Endothelial cell (in vitro differentiated cells): ENCODE measurements at places on chromosomes 12 and 14.
A peak's percentile ranks its signal among the peaks of the same experiment; 100 is the strongest.

DNA sequence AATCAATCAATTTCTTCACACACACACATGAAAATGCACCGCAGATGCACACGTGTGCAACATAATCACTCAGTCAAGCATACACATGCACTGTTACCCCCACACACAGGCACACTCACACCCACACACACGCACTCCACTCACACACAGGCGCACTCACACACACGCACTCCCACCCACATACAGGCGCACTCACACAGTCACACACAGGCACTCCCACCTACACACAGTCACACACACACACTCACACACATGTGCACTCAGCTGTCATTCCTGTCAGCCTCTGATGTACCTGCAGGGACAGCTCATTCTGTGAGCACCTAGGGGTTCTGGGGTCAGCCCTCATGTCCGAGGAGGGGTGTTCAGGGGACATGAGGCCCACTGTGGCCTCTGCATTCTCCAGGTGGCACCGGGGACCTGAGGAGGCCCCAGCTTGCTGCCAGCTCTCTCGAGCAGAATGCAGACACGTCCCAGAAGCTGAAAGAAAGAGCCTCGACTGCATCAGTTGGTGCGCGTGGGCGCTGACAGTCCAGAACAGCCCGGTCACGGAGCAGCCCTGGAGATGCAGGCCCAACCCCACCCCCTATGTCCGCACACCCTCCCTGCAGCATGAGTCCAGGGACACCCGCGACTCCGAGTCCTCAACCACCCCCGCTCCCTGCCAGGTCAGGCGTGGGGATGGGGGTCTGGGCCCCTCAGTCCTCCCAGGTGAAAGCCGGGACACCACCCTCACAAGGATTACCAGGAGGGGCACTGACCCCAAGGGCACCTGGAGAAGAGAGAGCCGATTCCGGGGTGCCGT, 69.3 kb downstream of the NOC4L start:
- peaks cover 27% of the 10 kb centered on the region for H3K27me3 ChIP-seq
- no peak overlapping the region for H3K4me3 ChIP-seq
- no peak for DNase-seq

GRCh38 chr14:21711360-21711961, 37.8 kb upstream of the OR4E1 start:
- no peaks in the 10 kb centered on the region for H3K4me1 ChIP-seq
- H3K36me3 ChIP-seq = peaks cover 4% of the 10 kb centered on the region
- H3K27ac ChIP-seq = no peak overlapping the region
- no peak overlapping the region for H3K4me3 ChIP-seq

DNA sequence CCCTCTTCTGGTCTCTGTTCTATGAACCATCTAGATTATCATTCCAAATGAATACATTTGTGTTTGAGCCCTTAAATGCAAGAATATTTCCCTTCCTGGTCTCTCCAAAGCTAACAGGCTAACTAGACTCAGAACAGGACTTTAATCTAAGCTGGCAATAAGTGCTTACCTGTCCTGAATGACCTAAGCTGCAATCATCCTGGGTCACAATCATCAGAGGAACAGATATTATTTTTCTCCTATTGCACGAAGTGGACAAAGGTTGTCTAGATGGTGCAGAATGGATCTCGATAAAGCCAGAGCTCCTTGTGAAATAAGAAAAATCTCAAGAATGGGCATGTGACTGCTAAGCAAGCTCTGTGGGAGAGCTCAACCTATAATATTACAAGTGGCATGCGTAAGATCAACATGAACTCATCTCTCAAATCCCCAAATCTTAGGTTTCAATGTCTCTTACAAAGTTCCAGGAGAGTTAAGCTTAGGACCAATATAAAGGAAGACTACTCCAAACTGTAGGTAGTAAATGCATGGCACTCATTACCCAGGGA, 10.6 kb upstream of the NUMB start:
- peaks cover 2% of the 10 kb centered on the region for H3K27me3 ChIP-seq
- H3K4me1 ChIP-seq = peaks cover 39% of the 10 kb centered on the region
- DNase-seq = no peak
- no peak overlapping the region for H3K27ac ChIP-seq
- no peak overlapping the region for H3K4me3 ChIP-seq

DNA sequence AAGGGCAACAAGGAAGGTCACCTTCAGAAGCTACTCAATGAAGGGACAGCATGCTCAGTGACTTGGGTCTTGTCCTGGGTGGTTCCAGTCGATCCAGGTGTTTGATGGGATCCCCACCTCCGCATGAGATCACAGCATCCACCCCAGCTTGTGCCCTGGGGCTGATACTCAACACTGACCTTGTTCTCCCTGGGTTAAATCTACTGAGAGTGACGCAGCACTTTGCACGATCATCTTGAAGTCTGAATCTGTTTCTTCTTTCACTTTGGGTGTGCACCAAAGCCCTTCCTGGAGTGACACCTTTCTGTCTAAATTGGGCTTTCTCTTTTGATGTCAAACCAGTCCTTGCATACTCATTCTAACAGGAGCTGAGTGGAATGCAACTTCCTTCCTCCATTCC, 13.8 kb downstream of the NOS1 start:
- H3K27me3 ChIP-seq = peaks cover 2% of the 10 kb centered on the region
- no peak overlapping the region for H3K4me3 ChIP-seq
- H3K4me1 ChIP-seq = peaks cover 3% of the 10 kb centered on the region
- no peak overlapping the region for H3K27ac ChIP-seq

- no peak overlapping the region for H3K4me3 ChIP-seq
- no peaks in the 10 kb centered on the region for H3K4me1 ChIP-seq
- H3K27me3 ChIP-seq = peaks cover 1% of the 10 kb centered on the region
These were observed 118.3 kb downstream of the LRIG3 start for GRCh38 chr12:58801986-58802385.

DNA sequence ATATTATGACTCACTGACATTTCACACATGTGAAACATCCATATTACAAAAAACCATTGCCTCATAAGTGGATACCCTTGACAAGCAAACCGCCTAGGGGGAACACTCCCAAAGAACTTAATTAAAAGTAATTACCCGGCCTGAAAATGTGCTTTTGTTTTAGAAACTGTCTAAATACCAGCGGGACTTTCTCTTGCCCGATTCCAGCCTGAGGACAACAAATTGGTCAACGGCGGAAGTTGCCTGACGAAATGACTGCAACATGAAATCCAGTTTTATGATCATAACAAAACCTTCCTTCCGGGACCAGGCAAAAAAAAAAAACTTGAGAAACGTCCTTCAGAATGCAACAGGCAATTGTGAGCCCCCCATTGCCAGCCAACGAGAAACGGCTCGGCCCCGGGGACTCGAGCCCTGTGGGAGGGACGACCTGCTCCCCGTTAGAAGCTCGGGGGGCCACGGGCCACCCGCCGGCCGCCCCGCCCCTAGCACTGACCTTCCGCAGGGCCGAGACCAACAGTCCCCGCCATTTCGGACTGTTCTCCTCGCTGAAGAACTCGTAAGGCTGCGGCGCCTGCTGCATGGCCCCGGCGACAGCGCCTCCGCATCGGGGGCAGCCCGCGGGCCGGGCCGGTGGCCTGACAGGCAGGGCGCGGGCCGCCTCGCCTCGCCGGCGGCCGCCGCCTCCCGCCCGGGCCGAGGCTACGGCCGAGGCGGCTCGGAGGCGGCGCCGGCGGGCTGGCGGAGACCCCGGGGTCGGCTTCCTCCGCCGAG, 490 bp downstream of the SOS2 start:
- peaks cover 6% of the 10 kb centered on the region for H3K36me3 ChIP-seq
- H3K27me3 ChIP-seq = peaks cover 4% of the 10 kb centered on the region

- H3K4me1 ChIP-seq = peaks cover 2% of the 10 kb centered on the region
- H3K4me3 ChIP-seq = no peak overlapping the region
- H3K36me3 ChIP-seq = no peaks in the 10 kb centered on the region
- no peak for DNase-seq
These were observed 36.1 kb downstream of the CRY1 start for GRCh38 chr12:107057071-107057834.

GRCh38 chr12:104827587-104827986, 130.5 kb downstream of the SLC41A2 start:
- no peak overlapping the region for H3K4me3 ChIP-seq
- H3K4me1 ChIP-seq = no peaks in the 10 kb centered on the region
- peaks cover 1% of the 10 kb centered on the region for H3K27me3 ChIP-seq
- DNase-seq = peak; percentile 20
- H3K36me3 ChIP-seq = peaks cover 12% of the 10 kb centered on the region

- no peak overlapping the region for H3K4me3 ChIP-seq
- H3K27ac ChIP-seq = no peak overlapping the region
- no peaks in the 10 kb centered on the region for H3K4me1 ChIP-seq
- H3K36me3 ChIP-seq = no peaks in the 10 kb centered on the region
- H3K27me3 ChIP-seq = no peaks in the 10 kb centered on the region
- DNase-seq = no peak
These were observed 767.7 kb downstream of the LRFN5 start for GRCh38 chr14:42374332-42374731.

DNA sequence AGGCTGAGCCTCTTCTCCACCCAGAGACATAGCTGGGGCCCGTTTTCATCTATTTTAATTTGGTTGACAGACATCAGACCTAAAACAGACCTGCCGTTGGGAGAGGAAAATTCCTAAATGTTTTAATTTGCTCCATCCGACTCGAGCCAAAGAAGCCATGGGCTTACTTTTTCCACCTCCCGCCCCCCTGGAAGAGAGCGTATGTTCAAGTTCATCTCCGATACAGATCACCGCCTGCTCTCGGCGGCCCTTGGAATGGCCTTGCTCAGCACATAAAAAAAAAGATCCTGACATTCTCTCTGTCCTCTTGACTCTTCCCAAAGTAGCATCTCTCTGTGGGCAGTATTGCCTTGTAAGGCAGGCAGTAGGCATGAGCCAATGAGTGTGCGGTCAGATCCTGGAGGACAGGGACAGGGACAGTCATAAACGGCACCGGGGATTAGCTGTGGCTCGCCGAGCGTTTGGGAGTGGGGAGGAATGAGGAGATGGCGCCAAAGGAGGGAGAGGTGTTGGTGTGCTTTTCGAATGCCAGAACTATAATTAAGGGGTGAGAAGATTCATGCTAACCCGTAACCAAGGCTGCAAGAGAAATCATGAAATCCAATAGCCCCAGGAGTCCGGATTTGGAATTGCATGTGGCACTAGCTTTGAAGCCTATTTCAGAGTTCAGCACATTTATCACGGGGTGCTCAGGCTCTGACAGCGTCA, 47.9 kb upstream of the MEG3 start:
- DNase-seq = no peak
- H3K36me3 ChIP-seq = no peaks in the 10 kb centered on the region
- no peak overlapping the region for H3K4me3 ChIP-seq
- no peak overlapping the region for H3K27ac ChIP-seq

DNA sequence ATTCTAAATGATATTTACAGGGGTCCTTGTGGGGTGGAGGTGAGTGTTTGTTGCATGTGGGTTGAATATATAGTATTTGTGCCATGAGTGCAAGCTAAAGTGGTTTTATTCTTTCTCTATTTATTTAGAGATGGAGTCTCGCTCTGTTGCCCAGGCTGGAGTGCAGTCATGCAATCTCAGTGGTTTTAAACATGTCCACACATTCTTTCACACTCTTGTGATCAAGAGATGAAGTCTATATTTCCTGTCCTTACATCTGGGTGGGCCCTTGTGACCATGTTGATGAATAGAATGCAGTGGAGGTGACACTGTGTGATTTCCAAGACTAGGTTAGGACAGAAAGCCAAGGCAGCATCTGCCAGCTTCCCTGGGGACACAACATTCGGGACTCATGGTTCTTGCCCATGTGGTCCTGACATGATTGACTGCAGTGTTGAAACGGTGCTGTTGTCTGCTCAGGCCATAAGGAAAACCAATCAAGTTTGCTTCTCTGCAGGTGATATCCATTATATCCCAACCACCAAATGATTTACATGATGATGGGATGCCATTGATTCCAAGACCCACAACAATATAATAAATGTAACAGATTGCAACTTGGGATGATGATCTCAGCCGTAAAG, 172.6 kb downstream of the SUDS3 start:
- no peaks in the 10 kb centered on the region for H3K36me3 ChIP-seq
- H3K4me3 ChIP-seq = no peak overlapping the region
- H3K27ac ChIP-seq = no peak overlapping the region
- H3K4me1 ChIP-seq = no peaks in the 10 kb centered on the region

DNA sequence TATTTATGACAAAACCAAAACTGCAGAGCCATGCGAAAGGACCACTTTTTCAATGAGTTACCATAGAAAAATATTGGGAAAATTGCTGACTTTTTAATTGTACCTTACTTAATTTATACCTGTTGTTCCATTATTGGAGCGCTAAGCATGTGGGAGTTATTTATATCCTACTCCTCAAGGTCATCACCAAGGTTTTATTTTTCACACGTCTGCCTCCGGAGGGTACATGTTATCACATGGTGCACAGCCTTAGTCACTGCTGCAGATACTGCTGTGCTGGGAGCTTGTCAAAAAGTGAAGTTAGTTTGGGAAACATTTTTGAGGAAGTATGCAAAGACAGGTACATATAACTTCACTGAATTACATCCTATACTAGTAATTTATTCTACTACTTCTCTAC, 1444.3 kb downstream of the AACS start:
- no peaks in the 10 kb centered on the region for H3K36me3 ChIP-seq
- no peak for DNase-seq
- no peaks in the 10 kb centered on the region for H3K4me1 ChIP-seq
- H3K27me3 ChIP-seq = no peaks in the 10 kb centered on the region

GRCh38 chr14:92544051-92544720, 30.6 kb downstream of the RIN3 start:
- DNase-seq = no peak
- no peak overlapping the region for H3K4me3 ChIP-seq
- no peak overlapping the region for H3K27ac ChIP-seq
- H3K36me3 ChIP-seq = peaks cover 4% of the 10 kb centered on the region

DNA sequence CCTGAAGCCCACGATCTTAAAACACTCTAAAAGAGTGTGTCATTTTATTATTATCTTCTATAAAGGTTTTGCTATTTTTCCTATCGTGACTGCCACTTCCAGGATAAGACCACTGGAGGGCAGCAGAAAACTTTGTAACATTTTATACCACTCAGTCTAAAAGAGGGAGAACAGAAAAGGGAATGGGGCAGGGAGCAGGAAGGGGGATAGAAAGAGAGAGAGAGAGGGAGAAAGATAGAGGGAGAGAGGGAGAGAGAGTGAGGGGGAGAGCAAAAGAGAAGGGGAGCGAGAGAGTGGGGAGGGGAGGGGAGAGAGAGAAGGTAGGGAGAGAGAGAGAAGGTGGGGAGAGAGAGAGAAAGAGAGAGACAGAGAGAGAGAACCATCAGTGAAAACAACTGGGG, 2.0 kb upstream of the ART4 start:
- peak; percentile 43 for DNase-seq
- no peaks in the 10 kb centered on the region for H3K36me3 ChIP-seq
- H3K4me1 ChIP-seq = peaks cover 30% of the 10 kb centered on the region
- no peaks in the 10 kb centered on the region for H3K27me3 ChIP-seq
- H3K27ac ChIP-seq = no peak overlapping the region

- no peak for DNase-seq
These were observed 29.7 kb downstream of the ESRRB start for GRCh38 chr14:76405627-76406026.

GRCh38 chr12:16150276-16150675, 127.2 kb downstream of the SLC15A5 start:
- no peak for DNase-seq
- H3K4me1 ChIP-seq = no peaks in the 10 kb centered on the region
- no peaks in the 10 kb centered on the region for H3K27me3 ChIP-seq
- H3K36me3 ChIP-seq = no peaks in the 10 kb centered on the region
- H3K27ac ChIP-seq = no peak overlapping the region
